ENCODE measurements at places on chromosomes 6 and 20. TPM values are rescaled to one million over a fixed set of nuclear protein-coding genes. Genes with fewer than 3 reads are reported as not detected.

DNA sequence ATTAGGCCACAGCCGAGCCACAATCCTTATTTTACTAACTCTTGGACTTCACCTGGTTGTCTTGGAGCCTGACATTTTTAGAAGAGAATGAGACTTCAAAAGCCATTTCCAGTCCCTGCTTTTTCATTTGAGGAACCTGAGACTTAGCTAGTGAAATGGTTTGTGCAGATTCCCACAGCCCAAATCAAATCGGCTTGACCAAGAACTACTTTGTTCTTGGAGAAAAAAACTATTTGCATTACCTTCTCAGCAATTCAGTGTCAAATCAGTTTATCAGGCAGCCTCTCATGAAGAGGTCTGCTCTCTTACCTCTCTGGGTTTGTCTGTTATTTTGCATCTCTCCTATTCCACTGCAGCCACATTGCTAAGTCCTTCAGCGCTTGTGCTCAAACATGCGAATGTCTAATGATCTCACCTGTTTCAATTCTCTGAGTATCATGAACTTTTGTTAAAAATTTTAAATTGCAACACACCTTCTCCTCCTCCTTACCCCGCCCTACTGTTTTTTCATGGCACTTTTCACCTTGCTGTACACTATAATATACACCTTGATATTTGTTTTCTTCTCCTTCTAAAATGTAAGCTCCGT, 573 bp upstream of the IFNGR1 start:
- DNase-seq = no peak
- peak overlapping the region; percentile 94 for H3K27ac ChIP-seq
- peaks cover 46% of the 10 kb centered on the region for H3K4me1 ChIP-seq
- H3K4me3 ChIP-seq = peak overlapping the region; percentile 95
- no peaks in the 10 kb centered on the region for H3K36me3 ChIP-seq
- H3K27me3 ChIP-seq = no peaks in the 10 kb centered on the region

DNA sequence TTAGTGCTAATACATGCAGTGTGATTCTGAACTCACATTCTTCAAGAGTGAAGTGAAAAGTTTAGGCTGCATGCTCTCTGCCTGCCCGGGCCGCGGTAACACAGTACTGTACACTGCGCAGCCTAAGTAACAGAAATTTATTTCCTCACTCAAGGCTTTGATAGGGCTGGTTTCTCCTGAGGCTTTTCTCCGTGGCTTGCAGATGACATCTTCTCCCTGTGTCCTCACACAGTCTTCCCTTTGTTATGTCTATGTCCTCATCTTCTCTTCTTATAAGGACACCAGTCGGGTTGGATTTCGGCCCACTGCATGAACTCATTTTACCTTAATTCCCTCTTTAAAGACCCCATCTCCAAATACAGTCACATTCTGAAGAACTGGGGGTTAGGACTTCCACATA, 51.1 kb upstream of the TMEM170B start:
- H3K27ac ChIP-seq = no peak overlapping the region
- DNase-seq = no peak
- no peak overlapping the region for H3K4me3 ChIP-seq
- no peaks in the 10 kb centered on the region for H3K4me1 ChIP-seq
- no peaks in the 10 kb centered on the region for H3K27me3 ChIP-seq

GRCh38 chr6:28429781-28430180, 13.5 kb downstream of the ZSCAN23 start:
- H3K36me3 ChIP-seq = no peaks in the 10 kb centered on the region
- H3K4me3 ChIP-seq = no peak overlapping the region
- no peak for DNase-seq
- no peaks in the 10 kb centered on the region for H3K27me3 ChIP-seq
- no peak overlapping the region for H3K27ac ChIP-seq

Gene ADNP
- total RNA-seq = 78.1 TPM

Gene IFNGR1
- total RNA-seq = 19.9 TPM

Gene TCEA2
- total RNA-seq = 24.5 TPM

Gene LAMA2
- total RNA-seq = 0.96 TPM

- no peaks in the 10 kb centered on the region for H3K36me3 ChIP-seq
- H3K4me3 ChIP-seq = no peak overlapping the region
- H3K27me3 ChIP-seq = no peaks in the 10 kb centered on the region
- peak; percentile 86 for DNase-seq
- H3K4me1 ChIP-seq = peaks cover 37% of the 10 kb centered on the region
- H3K27ac ChIP-seq = peak overlapping the region; percentile 57
Observed at GRCh38 chr20:36975099-36975818, 23.8 kb upstream of the SAMHD1 start.

GRCh38 chr6:134666125-134666524, 283.8 kb downstream of the ALDH8A1 start:
- no peak for DNase-seq
- H3K4me3 ChIP-seq = no peak overlapping the region
- H3K27me3 ChIP-seq = no peaks in the 10 kb centered on the region
- no peaks in the 10 kb centered on the region for H3K4me1 ChIP-seq

DNA sequence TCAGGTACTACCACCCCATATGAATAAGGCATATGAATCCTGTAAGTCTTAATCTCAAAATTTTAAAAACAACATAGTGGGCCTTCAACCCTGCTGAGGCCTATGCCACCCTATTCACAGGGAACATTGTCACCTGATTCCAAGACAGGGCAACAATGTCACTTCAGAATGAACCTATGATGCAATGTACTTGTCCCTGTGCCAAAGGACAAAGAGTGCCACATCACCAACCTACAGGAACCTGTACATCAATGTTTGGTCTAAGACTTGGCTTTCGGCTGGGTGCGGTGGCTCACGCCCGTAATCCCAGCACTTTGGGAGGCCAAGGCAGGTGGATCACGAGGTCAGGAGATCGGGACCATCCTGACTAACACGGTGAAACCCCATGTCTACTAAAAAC, 318.5 kb upstream of the JARID2 start:
- DNase-seq = no peak
- no peaks in the 10 kb centered on the region for H3K27me3 ChIP-seq
- H3K27ac ChIP-seq = no peak overlapping the region
- no peak overlapping the region for H3K4me3 ChIP-seq
- H3K36me3 ChIP-seq = no peaks in the 10 kb centered on the region
- no peaks in the 10 kb centered on the region for H3K4me1 ChIP-seq

- no peak overlapping the region for H3K4me3 ChIP-seq
- H3K27ac ChIP-seq = no peak overlapping the region
- no peaks in the 10 kb centered on the region for H3K36me3 ChIP-seq
- no peaks in the 10 kb centered on the region for H3K27me3 ChIP-seq
Observed at GRCh38 chr6:9225441-9225871, 790.1 kb upstream of the SLC35B3 start.

DNA sequence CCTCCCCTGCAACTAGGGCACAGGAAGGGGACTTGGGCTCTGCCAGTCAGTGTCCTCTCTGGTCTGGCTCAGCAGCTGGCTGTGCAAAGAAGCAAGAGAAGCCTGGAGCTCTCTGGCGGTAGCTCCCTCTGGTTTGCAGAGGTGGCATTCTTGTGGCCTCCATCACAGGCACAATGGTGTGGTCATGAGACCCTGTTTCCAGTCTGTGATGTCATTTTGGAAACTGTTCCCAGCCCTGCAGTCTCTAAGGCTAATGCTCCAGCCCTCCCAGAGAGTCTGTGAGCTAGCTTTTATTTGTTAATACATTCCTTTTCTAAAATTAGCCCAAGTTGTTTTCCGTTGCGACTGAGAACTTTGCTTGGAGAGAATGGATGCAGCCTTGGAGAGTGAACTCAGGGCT, 69.5 kb upstream of the FOXQ1 start:
- no peak overlapping the region for H3K27ac ChIP-seq
- no peaks in the 10 kb centered on the region for H3K36me3 ChIP-seq
- H3K27me3 ChIP-seq = no peaks in the 10 kb centered on the region

GRCh38 chr6:148250975-148251685, 91.5 kb upstream of the SASH1 start:
- H3K36me3 ChIP-seq = no peaks in the 10 kb centered on the region
- DNase-seq = no peak
- H3K27me3 ChIP-seq = no peaks in the 10 kb centered on the region
- H3K4me1 ChIP-seq = no peaks in the 10 kb centered on the region
- no peak overlapping the region for H3K27ac ChIP-seq
- no peak overlapping the region for H3K4me3 ChIP-seq

Gene CENPW
- total RNA-seq = 54.1 TPM

GRCh38 chr6:10838794-10839333, 525 bp upstream of the MAK start:
- H3K27ac ChIP-seq = peak overlapping the region; percentile 9
- H3K4me1 ChIP-seq = peaks cover 18% of the 10 kb centered on the region
- no peaks in the 10 kb centered on the region for H3K36me3 ChIP-seq

Gene SAMD3
- 12.5 TPM for total RNA-seq

Gene CTAGE9
- not detected for total RNA-seq

Gene KIF25
- total RNA-seq = not detected

Gene BTN1A1
- 0.09 TPM for total RNA-seq

Gene CGA
- not detected for total RNA-seq

GRCh38 chr20:45407783-45408645, at the start of gene DBNDD2:
Gene DBNDD2, plus strand, starts transcription at chr20:45408289. Its CDS starts 179 bp downstream, at chr20:45408468.
- H3K27me3 ChIP-seq = no peaks in the 10 kb centered on the region
- H3K4me1 ChIP-seq = peaks cover 5% of the 10 kb centered on the region
- H3K27ac ChIP-seq = peak within 1 kb of the TSS; percentile 57
- no peak within 1 kb of the TSS for H3K4me3 ChIP-seq

DNA sequence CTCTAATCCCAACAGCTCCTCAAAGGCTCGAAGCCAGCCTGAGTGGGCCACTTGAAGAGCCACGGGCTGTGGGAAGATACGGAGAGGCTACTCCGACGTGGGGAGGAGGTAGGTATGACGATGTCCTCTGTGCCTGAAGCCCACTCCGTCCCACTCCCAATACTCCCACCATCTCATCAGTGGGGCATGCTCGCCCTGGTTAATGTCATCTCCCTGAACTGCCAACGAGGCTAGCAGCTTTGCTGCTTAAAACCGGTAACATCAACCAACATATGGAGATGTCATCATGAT, 11.1 kb downstream of the NRN1 start:
- no peak overlapping the region for H3K27ac ChIP-seq
- peaks cover 50% of the 10 kb centered on the region for H3K4me1 ChIP-seq
- no peaks in the 10 kb centered on the region for H3K36me3 ChIP-seq
- H3K4me3 ChIP-seq = no peak overlapping the region
- DNase-seq = no peak
- H3K27me3 ChIP-seq = peaks cover 73% of the 10 kb centered on the region

Gene LATS1
- 33.8 TPM for total RNA-seq

Gene TCF15
- not detected for total RNA-seq

Gene NR2E1
- total RNA-seq = not detected

Gene SPEF1
- 0.24 TPM for total RNA-seq

DNA sequence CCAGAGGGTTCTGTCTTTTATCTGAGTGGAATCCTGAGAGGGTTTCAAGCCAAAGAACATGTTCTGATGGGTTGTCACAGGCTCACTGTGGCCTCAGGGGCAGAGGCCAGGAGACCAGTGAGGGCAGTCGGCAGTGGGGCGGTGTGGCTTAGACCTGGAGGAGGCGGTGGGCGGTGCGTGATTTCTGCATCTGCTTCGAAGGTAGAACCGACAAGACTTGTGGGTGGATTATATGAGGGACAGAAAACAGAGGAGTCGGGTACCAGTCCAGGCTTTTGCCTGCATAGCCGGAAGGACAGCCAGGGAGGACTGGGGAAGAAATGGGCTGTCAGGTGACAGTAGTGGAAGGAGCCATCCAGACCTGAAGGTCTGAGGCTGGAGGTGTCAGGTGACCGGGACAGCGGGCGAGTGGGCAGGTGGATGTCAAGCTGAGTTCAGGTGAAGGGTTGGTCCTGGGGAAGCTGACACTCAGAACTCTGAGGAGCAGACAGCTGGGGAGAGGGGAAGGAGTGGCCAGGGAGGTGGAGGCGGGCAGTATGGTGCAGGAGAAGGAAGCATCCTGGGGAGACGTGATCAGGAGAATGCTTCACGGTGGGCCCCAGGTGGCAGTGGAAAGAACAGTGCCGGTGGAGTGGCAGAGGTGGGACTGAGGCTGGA, 3.1 kb downstream of the CTSZ start:
- H3K36me3 ChIP-seq = no peaks in the 10 kb centered on the region
- peak; percentile 26 for DNase-seq
- no peak overlapping the region for H3K27ac ChIP-seq
- H3K4me1 ChIP-seq = peaks cover 26% of the 10 kb centered on the region
- no peak overlapping the region for H3K4me3 ChIP-seq

- no peak overlapping the region for H3K27ac ChIP-seq
- DNase-seq = no peak
- H3K4me1 ChIP-seq = no peaks in the 10 kb centered on the region
- H3K36me3 ChIP-seq = no peaks in the 10 kb centered on the region
- H3K4me3 ChIP-seq = no peak overlapping the region
- no peaks in the 10 kb centered on the region for H3K27me3 ChIP-seq
Observed at GRCh38 chr6:88952065-88952704, 11.2 kb downstream of the RNGTT start.

- H3K4me3 ChIP-seq = no peak overlapping the region
- H3K27ac ChIP-seq = no peak overlapping the region
- H3K36me3 ChIP-seq = peaks cover 18% of the 10 kb centered on the region
- no peak for DNase-seq
Observed at GRCh38 chr6:18245642-18246041, 18.7 kb downstream of the DEK start.

DNA sequence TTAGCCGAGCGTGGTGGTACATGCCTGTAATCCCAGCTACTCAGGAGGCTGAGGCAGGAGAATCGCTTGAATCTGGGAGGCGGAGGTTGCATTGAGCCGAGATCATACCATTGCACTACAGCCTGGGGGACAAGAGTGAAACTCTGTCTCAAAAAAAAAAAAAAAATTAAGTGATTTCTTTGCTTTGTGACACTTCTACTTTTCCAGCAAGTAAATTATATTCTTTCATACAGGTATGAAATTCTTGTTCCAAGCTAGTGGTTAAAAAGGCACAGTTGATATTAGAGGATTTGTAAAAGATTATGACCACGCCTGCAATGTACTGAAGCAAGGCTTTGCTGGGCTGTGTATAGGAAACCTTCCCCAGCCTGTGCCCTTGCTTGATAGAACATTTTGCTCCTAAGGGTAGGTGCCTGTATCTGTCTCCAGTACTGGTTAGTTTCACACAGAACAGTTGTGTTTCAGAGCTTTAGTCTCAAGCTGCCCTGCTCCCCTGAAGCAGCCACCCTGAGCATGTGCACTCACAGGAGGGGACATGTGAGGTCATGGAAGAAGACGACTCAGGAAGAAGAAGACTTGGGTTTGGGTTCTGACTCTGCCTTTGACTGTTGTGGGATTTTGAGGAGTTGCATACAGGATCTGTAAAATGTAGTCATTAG, 10.2 kb downstream of the PTPN1 start:
- no peak for DNase-seq
- peak overlapping the region; percentile 9 for H3K27ac ChIP-seq
- no peaks in the 10 kb centered on the region for H3K27me3 ChIP-seq
- H3K4me3 ChIP-seq = peak overlapping the region; percentile 15

DNA sequence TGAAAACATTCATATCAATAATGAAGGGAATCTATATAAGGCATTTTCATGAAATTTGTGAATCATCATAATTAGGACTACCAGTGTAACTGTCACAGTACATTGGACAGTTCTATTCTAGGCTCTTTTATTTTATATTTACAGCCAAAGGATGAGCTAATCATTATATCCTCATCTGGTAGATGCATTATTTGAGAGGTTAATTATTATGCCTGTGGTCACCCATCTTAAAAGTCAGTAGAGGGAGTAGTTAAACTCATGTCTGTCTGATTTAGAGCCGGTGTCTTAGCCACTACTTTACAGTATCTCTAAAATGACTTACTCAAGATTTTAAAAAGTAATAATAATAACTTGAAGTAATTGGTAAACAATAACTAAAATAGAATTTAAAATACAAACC, 899.3 kb upstream of the MAP3K7 start:
- no peak for DNase-seq
- H3K27ac ChIP-seq = no peak overlapping the region
- no peak overlapping the region for H3K4me3 ChIP-seq
- H3K36me3 ChIP-seq = no peaks in the 10 kb centered on the region
- H3K27me3 ChIP-seq = no peaks in the 10 kb centered on the region

Data from CD8-positive, alpha-beta memory T cell (primary cell).